ENCODE measurements at places on chromosomes 3 and 15. TPM values are rescaled to one million over a fixed set of nuclear protein-coding genes. Genes with fewer than 3 reads are reported as not detected.

The ERICH6 gene
- total RNA-seq = 0.36 TPM

The GRAMD1C gene
- total RNA-seq = 11.1 TPM

The PFKFB4 gene
- 7.4 TPM for total RNA-seq

The CLDND1 gene
- 90.2 TPM for total RNA-seq

The MST1 gene
- 16.6 TPM for total RNA-seq

The LDHAL6B gene
- not detected for total RNA-seq

The RAB7A gene
- total RNA-seq = 270 TPM

The CFAP100 gene
- total RNA-seq = not detected

The VIPR1 gene
- total RNA-seq = 72.7 TPM

The DISP2 gene
- 0.60 TPM for total RNA-seq

The MESP2 gene
- total RNA-seq = not detected

The FSTL1 gene
- 379 TPM for total RNA-seq

The BNC1 gene
- total RNA-seq = 1.1 TPM

The LRRC2 gene
- 0.81 TPM for total RNA-seq

The ZNF619 gene
- 10.6 TPM for total RNA-seq

The CSTA gene
- 62.3 TPM for total RNA-seq

The GOLGA8K gene
- total RNA-seq = 1.9 TPM

Data from ureter (tissue), 1 donor.